ENCODE measurements at places on chromosomes 7 and 10. TPM values are rescaled to one million over a fixed set of nuclear protein-coding genes. Genes with fewer than 3 reads are reported as not detected.

SLC26A5 gene
- total RNA-seq, result 0.23 TPM

OR2A1 gene
- total RNA-seq, result not detected

CALHM1 gene
- total RNA-seq, result not detected

TRIM73 gene
- total RNA-seq, result 6.0 TPM

FOXK1 gene
- total RNA-seq, result 27.0 TPM
